Fibroblast of the conjunctiva (primary cell): ENCODE measurements at places on chromosomes 7 and 10.

DNA sequence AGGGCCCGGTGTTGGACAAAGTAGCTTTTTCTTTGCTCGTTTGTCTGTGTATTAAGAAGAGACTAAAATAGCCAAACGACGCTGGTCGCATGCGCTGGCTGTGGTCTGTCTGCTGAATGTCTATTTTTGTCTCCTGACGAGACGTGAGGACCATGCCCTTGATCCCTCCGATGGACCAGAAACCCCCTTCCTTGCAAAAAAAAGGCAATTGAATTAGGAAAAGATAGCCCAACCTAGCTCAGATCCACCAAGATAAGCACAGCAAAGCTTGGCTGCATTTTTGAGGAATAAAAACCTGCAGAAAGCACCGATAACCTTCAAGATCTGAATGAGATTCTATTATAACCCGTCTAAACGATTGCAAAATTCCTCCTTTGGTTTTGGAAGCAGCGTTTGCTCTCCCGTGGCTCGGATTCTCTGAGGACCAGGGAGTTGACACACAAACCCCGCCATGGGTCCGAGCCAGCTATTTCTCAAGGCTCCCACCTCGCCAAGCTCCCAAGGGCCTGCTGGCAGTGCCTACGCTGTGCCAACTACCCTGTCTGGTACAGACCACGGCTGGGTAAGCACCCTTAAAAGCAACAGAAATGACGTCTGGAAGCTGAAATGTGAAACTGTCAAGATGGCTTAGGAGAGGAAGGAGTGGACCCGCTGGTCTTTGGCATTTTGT, 17.7 kb upstream of the TTYH3 start:
- DNase-seq = no peak

DNA sequence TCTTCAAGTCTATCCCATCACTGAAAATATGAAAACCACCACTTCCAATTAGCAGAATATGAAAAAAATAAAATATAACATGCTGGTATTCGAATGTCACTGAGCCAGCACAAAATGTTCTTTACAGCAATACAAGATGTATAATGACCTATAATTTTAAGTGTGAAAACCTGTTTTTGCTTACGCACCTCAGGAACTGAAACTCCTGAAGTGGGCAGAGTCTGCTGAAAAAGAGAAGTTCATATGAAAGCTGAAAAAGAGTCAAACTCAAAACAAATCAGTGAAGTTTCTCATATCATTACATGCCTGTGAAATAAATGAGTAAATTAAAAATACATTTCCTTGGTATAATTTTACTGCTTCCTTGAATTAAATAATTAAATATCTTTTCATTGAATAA, 272.5 kb downstream of the DGKB start:
- DNase-seq = no peak

DNA sequence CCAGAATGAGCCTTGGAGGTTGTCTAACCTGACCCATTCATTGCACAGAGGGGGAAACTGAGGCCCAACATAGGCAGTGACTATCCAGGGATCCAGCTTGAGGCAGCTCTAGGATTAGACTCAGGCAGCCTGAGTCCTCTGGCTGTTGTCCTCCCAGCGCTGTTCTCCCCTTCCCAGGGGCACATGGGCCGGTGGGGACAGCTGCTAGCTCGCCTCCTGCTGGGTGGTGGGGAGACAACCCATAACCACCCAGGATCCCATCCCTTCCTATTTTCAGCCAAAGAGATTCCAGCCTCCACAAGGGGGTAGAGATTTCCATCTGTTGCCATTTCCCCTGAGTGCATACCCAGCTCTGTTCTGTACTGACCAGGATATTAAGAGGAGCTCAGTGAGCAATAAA, 145.1 kb upstream of the GPR26 start:
- DNase-seq = no peak

DNA sequence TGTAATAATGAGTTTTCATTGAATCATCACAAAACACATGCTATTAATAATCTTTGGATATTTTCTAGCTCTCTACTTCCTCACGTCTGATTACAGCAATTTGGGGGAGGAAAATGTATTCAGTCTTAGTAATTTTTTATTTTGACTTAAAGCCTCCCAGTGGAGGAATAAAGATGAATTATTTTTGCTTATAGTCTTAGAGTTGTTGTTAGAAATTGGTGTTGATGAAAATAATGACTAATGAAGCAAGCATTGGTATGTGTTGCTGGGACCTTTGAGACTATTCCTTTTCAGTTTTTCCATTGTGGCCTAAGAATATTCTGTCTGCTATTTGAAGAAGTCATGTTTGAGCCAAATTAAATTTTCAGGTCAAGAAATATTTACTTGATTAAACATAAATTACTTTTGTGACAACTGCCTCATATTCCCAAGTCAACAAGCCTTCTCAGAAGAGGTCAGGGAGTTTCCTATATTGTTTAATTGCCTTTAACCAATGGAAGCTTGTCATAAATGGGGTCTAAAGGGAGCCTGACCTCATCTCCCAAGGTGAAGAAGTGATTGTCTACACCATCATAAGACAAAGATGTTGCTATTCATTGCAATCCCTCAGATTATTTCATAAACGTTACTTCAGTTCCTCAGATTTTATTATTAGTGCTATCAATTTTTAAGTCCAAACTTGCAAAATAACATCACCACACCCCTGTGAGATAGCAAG, 90.0 kb downstream of the ST7 start:
- no peak for DNase-seq

- DNase-seq = no peak
These were observed 29.9 kb downstream of the FANK1 start for GRCh38 chr10:125926247-125926646.

- no peak for DNase-seq
These were observed 43.9 kb downstream of the CHRM2 start for GRCh38 chr7:136912339-136912738.

- no peak for DNase-seq
These were observed 28.6 kb downstream of the SEC61A2 start for GRCh38 chr10:12158111-12158510.

DNA sequence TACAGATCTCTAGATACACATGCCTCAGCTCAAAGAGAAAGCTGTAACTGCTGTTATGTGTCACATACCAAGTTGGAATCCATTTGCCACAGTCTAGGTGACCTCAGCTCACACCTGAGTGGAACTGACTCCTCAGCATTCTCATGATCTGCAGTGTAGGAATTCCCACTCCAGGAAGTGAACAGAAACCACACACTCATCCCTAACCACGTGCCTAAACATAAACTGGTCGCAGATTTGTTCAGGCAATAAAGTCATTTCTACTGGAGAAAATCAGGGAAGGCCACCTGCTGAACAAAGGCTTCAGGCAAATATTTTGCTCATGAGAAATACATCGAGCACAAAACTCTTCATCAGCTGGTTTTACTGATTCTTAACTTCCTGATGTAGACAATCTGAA, 23.0 kb upstream of the ZMYND11 start:
- DNase-seq = no peak

- DNase-seq = no peak
These were observed 537.1 kb downstream of the PTPRN2 start for GRCh38 chr7:158050441-158050977.

DNA sequence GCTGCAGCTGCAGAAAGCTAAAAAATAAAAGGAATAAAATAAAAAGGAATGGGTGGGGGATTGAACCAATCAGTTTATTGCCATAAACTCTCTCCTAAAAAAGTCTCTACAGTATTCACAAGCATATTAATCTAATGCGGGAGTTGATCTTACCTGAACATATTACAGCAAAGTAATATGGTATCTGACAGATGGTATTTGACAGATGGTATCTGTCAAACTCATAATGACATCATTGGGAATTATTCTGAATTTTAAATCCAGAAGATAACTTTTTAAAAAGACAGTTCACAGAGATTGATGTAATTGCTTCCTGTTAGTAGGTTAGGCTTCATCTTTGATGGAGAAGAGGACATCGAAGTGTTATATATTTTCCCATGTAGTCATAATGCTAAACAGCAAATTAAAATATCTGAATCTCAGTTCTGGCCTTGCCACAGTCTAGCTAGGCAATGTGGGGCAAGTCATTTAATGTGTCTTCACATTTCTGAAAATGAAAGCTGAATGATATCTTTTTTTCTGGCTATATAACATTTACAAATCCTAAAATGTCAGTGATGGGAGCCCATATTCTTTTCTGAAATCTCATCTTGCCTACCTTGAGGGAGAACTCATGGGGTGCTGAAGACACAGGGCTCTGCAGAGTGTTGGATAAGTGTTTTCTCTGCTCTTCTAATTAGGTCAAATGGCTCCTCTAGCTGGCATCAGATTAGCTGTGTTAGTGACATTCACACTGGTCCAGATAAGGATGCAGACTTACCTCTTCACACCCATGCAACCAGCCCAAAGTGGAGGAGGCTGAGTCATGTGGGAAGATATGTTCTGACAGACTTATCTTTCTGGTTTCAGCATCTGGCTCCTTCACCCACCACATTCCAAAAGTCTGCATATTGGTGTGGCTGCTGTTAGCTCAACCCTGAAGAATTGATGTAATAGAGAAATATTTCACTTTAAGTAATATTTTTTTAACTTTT, 2.1 kb upstream of the LIPM start:
- no peak for DNase-seq

GRCh38 chr7:77540402-77540822, 3.3 kb downstream of the PTPN12 start:
- no peak for DNase-seq

- DNase-seq = no peak
These were observed 101.0 kb upstream of the DNAAF5 start for GRCh38 chr7:625376-625971.

- no peak for DNase-seq
These were observed 16.9 kb upstream of the GPR146 start for GRCh38 chr7:1027242-1028043.

GRCh38 chr7:133139801-133140200, 57.9 kb upstream of the CHCHD3 start:
- no peak for DNase-seq

GRCh38 chr7:15603124-15603523, 41.3 kb upstream of the AGMO start:
- no peak for DNase-seq

DNA sequence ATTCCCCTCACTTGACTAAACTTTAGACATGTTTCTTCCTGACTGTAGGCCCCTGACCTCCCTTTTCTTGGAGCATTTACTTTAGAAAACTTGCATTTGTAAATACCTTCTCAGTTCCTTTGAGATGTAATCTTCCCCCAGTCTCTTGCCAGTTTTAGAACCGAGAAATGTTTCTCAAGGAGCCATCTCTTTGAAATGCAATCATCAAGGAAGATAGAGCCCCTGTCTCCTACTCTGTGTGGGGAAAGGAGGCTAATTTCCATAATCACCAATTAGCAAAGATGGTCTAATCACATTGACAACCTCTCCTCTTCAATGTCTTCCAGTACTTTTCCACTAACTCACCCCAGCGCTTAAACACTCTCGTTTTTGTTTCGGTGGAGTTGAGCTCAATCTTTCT, 70.0 kb upstream of the SMIM30 start:
- no peak for DNase-seq

DNA sequence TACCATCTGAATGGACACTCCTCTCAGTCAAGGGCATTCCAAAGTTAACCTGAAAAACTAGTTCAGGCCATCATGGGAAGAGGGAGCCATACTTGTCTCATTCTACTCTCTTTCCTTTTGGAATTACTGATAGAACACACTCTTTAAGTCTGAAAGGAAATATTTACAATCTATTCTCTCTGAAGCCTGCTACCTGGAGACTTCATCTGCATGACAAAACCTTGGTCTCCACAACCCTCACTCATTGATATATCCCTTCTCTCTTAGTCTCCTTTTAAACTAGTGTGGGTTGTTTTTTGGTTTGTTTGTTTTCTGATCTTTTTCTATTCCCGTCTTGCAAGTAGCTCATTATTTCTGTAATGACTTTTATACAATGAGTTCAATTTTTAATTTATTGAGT, 169.5 kb downstream of the C1GALT1 start:
- DNase-seq = no peak
